NCI-H2107 (cell line): ENCODE measurements at places on chromosomes 13 and 19.

- no peak for DNase-seq
Observed at GRCh38 chr19:29529646-29530539, 4.1 kb downstream of the VSTM2B start.

- DNase-seq = no peak
Observed at GRCh38 chr13:96398486-96398885, 308.6 kb downstream of the HS6ST3 start.

DNA sequence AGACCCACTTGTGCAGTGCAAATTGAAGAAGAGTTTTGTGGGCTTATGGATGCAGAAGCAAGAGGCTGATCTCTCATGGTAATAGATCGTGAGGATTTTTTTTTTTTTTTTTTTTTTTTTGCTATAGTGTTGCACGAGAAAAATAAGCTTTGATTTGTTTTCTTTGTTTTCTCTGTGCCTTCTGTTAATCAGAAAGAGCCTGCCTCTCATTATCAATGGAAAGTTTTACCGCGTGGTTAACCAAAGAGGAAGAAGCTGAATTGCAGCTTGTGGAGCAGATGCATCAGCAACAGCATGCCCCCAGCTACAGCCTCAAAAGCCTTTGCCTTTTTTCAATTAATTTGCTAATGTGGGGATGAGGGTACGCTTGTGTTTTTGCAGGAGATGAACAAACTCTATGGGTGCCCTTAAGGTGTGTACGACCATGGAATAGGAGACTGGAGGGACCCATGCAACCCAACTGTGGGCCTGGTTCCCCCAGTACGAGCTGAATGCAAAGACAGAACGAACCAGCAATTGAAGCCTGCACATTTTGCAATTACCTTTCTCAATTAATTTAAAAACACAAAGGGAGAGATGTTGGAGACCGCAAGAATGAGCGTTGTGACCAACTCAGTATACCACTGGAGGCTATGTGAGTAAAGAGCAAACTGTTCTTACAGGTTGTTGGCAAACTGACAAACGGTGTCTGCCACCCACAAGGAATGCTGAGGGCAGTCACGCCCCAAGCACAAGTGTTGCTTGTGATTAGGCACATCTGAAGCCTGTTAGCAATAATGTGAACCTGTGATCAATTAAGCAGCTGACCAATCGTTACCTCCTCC is 58.6 kb upstream of the SPRY2 start:
- DNase-seq = no peak

GRCh38 chr19:1369214-1369805 is 14.4 kb upstream of the NDUFS7 start:
- DNase-seq = no peak

DNA sequence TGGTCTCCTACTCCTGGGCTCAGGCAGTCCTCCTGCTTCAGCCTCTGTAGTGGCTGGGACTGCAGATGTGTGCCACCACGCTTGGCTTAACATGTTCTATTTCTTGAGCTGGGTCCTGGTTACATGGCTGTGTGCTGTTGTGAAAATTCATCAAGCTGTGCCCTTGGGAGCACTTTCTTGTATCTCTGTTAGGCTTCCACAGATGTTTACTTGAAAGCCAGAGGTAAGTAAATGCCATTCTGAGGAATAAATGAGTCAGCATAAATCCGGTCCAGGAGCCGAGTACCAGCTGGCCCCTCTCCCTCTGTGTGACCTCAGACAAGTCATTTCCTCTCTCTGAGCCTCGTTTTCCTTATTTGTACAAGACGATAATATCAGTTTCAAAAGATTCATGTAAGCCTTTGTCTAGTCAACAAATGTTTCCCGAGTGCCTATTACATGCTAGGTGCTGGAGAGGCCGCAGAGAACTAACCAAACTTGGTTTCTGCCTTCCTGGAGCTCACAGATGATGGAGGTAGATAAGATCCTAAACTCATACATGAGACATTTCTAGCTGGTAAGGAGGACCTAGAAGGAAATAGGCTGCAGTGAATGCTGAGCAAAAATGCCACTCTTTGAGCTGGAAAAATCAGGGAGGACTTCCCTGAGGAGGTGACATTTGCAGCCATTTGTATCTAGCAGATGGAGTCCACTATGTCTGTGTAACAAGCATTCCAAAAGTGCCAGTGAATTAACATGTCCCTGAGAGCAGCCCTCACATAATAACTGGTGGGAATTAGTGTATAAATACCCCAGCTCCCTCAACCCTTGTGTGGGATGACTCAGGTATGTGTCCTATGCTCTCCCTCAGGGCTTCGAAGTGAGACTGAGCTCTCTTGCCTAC is 2.7 kb upstream of the RASAL3 start:
- no peak for DNase-seq

DNA sequence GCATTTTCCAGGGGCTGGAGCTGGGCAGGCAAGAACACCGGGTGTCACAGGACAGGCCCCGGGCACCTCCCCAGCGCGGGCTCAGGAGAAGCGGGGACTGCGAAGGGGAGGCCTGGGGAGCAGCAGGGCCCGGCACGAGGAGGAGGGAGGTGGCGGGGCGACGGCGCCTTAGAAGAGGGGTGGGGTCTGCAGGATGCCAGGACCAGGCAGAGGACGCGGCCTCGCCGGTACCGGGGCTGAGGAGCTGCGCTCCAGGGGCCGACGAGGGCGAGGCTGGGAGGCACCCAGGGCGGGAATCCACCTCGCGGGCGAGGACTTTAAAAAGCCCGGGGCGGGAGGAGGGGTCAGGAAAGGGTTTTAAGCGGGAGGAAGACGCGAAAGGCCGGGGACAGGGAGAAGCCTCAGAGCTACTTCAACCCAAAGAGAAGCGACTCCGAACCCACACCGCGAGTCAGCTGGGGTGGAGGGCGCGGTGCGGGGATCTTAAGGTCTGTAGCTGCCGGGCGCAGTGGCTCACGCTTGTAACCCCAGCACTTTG is 665 bp downstream of the ZNF347 start:
- no peak for DNase-seq

- peak; percentile 49 for DNase-seq
Observed at GRCh38 chr19:50537769-50538230, 24.1 kb upstream of the ASPDH start.

GRCh38 chr13:27774169-27774568 is 18.1 kb upstream of the GSX1 start:
- DNase-seq = no peak

DNA sequence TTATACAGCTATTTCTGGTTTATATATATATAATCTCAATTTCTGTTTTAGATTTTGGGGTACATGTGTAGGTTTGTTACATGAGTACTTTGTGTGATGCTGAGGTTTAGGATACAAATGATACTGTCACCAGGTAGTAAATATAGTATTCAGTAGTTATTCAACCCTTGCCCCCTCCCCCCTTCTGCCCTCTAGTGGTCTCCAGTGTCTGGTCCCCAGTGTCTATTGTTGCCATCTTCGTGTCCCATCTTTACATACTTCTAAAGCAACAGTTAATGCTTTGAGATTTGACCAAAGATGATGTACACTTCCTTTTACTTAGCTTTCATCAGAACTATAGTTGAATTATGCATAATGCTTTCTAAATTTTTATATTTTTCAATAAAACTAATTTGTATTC is 1623.4 kb upstream of the PRR20A start:
- no peak for DNase-seq

DNA sequence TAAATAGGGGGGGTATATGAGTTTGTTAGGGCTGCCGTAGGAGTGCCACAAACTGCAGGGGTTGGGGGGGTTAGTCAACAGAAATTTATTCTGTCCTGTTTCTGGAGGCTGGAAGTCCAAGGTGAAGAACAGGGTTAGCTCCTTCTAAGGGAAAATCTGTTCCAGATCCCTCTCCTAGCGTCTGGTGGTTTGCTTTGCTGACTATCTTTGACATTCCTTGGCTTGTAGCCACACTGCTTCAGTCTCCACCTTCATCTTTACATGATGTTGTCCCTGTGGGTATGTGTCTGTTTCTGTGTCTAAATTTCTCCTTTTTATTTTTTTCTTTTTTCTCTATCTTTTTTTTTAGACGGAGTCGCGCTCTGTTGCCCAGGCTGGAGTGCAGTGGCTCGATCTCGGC is 8.1 kb upstream of the ICAM1 start:
- DNase-seq = no peak

DNA sequence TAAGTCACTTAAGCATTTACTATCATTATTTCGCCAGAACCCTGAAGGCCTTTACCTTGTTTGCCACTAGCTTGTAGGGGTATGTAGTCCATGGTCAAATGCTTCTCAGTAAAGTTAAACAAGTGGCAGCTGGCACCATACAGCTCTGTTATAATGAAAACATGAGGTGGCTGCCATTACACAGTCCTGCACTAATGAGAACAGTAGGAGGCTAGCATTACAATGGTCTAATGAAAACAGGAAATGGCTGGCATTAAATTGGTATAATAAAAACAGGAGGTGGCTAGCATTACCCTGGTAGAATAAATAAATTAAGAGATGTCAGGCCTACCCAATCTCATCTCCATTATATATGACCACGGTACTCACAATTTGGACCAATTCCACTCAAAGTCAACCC is 107.5 kb downstream of the PCDH17 start:
- DNase-seq = no peak

DNA sequence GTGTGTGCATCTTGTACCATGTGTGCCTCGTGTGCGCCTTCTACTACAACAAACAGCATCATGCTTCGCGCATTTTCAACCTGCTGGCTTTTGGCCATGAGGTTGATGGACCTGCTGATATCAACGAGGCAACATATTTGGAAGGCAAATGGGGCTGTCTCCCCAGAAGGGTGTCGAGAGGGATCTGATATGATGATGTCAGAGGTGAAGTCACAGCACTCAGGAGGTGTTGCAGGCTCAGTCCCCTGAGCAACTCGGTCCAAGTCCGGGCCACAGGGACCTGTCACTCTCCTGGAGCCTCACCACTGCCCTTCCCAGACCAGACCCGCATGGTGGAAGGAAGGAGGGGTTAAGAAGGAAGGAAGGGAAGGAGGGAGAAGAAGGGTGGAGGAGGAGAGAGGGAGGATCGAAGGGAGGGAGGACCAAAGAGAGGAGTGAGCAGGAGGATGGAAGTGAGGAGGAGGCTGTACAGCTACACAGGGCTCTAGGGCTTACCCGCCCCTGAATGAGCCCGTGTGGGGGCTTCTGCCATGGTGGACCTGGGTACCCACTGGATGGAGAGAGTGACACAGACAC is 6.7 kb upstream of the C13orf46 start:
- no peak for DNase-seq

DNA sequence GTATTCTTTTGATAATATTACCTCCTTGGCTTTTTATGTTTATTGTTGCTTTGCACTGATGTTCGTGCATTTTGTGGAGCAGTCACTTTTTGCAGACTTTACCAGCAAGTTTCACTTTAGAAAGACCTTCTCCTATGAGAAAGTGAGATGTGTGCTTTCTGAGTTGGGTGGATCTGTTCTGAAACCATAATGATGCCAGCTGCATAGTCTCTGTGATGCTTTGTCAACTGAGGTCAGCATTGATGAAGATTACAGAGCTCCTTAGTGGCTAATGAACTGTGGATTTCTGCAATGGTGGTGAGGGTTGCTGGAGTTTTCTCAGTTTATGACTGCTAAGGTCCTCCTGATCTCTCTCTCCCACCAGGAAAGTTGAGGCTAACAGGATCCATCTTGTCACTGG is 309.9 kb upstream of the SLITRK6 start:
- no peak for DNase-seq

DNA sequence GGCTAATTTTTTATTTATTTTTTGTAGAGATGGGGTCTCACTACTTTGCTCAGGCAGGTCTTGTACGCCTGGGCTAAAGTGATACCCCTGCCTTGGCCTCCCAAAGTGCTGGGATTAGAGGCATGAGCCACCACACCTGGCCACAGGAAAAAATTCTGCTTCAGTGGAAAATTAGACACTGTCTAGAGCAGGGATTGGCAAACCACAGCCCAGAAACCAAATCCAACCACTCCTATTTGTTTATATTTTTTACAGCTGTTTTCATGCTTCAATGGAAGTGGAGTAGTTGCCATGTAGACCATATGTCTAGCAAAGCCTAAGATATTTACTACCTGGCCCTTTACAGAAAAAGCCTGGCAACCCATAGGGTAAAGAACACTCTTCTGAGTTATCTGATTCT is 123.7 kb upstream of the MRI1 start:
- DNase-seq = no peak

DNA sequence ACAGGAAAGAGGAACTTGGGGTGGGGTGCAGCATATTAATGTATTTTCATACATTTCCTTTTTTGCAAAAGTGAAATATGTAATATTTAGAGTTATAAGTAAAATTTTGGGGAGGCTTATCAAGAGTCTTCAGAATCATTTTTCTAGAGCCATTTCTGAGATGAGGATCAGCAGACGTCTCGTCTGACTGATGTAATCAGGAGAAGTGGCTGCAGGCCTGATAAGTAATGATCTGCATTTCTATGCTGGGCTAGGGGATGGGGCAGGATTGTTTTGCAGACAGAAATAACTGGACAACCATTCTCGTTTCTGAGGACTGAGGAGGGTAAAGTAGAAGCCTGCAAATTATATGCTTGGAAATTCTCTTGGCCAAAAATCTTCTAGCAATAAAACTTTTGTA is 89.2 kb upstream of the ARGLU1 start:
- no peak for DNase-seq

DNA sequence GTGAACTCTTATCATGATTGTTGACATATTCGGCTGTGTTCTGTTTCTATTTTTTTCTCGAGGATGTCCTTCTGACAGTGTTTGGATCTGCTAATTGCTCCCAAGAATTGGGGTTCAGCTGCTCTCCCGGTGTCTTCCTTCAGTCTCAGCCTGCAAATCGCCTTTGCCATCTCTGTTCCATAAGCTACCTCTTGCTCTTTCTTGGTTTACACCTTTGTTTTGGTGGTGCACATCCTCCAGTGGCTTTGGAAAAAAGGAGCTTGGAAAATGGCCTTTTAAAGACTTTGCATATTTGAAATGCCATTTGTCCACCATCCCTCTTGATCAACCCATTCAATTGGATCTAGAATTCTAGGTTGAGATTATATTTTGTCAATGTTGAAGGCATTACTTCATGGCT is 137.2 kb downstream of the URI1 start:
- DNase-seq = no peak

DNA sequence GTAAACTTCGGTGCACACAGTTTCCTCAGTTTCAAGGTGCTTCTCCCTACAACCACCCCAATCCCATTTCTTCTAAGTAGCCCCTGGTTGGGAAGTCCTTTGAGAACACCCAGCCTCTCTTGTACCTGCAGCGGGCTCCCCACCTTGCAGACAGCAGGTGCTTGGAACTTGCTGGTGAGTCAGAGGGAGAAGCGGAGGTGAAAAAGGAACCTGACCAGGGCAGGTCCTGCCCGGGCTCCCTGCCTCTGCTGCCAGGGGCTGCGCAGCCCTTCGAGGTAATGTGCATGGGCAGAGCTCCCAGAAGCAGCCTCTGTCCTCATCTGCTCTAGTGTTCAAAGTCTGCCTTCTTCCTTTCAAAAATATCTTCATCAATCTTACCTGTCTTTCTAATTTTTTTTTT is 274.0 kb upstream of the SOX1 start:
- DNase-seq = no peak

DNA sequence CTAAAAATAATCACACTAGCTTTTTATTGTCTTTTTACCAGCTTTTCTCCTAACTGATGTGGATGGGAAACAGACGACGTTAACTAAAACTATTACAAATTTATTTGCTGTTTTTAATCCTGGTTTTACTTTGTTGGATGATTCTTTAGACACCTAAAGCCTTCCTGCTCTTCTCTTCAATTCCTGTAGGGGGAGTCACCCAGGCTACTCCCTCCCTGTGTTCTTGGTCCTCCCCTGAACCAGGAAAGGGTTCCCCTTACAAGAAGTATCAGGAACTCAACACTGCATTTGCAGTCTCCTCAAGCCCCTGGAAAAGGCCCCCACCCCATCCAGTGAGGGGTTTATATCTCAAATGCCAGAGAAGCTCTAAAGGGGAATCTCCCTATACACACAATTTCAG is 206.1 kb downstream of the SUCLA2 start:
- DNase-seq = no peak
